Activated CD8-positive, alpha-beta memory T cell treated with anti-CD3 and anti-CD28 coated beads for 1 hour (primary cell): ENCODE measurements at places on chromosomes 11 and 22.

DNA sequence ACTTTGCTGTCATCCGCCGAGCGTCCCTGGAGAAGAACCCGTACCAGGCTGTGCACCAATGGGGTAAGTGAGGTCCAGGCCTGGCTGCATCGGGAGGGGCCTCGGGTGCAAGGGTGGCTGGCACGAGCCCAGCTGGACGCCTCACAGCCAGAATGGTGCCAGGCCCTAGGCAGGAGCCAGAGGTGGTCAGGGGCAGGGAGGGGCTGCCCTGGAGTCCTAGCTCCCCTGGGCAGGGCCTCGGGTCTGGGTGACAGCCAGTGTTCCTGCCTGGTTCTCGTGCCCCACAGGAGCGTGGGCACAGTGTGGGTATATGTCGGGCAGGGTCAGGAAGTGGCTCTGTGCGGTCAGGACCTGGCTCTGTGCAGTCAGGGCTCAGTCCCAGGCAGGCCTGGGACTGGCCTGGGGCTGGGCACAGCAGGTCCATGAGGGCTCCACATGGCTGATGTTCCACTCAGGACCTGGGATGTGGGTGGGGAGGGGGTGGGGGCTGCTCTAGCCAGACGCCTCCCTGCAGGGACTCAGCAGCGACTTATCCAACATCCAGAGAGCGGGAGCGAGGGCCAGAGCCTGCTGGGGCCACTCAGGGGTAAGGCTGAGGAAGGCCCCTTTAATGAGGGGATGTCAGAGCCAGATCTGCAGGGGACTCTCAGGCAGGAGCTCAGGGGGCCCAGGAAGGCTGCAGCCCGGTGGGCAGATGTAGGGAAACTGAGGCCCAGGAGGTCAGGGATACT is 1.2 kb downstream of the TSPAN32 start:
- DNase-seq: no peak

DNA sequence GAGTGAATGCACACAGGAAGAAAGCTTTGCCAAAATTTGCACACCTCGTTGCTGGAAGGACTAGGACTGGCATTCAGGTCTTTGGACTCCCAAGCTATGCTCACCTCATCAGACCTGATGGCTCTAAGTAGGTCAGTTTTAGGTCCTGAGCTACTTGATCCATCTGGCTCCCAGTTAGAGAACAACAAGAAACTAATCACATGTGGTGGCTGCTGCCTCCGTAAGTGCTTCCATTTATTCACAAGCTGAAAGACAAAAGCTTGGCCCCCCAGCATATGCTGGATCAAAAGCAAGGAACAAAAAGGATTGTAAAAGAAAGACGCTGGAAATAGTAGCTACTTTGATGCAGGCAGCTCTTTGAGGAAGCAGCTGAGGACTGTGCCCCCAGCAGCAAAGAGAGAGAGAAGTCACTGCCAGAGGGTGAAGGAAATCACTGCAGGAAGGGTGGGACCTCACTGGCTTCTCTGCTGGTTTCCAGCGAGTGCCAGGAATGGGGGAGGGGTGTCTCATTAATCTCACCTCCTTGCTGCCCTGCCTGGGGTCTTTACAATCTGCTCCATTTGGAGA is 268.9 kb downstream of the KIRREL3 start:
- no peak for DNase-seq

- DNase-seq: no peak
Observed at GRCh38 chr11:64097468-64098317, 62.0 kb downstream of the FLRT1 start.

- DNase-seq: no peak
Observed at GRCh38 chr22:39351689-39352214, 2.0 kb downstream of the SYNGR1 start.

GRCh38 chr22:27443306-27443705 is 358.2 kb downstream of the MN1 start:
- no peak for DNase-seq

DNA sequence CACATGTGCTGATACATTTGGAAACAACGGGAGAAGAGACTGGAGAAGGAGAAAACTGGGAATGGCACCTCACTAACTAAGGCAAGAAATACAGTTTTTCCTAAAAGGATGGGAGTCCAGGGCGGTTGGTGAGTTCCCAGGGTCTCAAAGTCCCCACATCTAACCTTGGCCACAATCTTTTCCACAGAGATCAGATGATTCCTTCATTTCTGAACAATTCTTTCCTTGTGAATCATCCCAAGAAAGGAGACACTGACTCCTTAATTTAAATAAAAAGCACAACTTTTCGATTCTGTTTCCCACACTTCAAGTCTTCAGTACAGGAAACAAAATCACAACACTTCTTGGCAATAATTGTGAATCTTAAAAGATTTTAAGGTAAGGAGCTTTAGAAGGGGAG is 384.7 kb downstream of the DCDC1 start:
- DNase-seq: no peak

GRCh38 chr11:297586-298405 is 1.5 kb downstream of the IFITM5 start:
- no peak for DNase-seq

DNA sequence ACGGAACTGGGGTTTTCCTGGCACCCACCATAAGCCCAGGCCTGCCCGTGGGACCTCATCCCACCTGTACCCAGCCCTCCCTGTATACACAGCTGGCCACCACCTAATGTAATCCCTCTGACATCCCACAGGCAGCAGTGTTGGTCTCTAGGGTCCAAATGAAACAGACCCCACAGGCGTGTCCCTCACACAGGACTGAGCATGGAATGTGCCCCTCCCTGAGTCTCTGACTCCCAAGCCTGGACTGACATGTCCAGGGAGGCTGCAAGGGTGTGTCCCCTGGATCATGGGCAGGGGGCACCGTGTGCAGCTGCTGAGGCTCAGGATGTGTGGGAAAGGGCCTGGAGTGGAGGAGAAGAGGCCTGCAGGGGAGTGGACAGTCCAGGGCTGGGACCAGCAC is 50.6 kb upstream of the PPARA start:
- DNase-seq: no peak

DNA sequence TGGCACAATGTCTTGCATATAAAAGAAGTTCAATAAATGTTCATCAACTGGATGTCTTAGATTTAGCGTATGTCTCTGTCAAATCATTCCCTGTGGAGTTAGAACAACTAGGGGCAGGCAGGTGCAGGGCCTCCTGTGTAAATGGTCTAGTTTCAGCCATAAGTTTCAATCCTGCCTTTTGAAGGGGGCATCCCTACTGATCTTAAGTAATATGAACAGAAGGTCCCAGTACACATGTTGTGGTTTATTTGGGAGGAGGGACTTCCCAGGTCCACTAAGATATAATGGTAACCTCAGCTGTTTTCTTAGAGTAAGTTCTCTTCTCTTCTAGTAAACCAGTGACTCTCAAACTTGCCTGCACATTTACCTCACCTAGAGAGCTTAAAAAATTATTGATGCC is 19.8 kb downstream of the TTC12 start:
- DNase-seq: no peak

DNA sequence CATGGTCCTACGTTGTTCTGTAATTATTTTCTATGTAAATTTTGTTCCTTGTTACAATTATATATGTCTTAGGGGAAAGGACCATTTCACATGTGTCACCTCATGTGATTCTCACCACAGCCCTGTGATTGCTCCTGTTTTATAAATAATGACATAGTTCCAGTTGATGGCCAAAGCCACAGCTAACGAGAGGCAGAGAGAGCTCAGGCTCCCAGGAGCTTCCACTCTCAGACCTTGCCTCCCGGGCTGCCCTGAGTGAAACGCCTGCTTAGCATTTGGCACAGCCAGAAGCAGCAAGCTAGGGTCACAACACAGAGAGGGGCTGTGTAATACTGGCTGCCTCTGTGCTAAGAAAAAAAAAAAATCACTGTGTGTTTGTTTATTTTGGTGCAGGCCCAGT is 5.9 kb downstream of the TMEM121B start:
- DNase-seq: no peak

DNA sequence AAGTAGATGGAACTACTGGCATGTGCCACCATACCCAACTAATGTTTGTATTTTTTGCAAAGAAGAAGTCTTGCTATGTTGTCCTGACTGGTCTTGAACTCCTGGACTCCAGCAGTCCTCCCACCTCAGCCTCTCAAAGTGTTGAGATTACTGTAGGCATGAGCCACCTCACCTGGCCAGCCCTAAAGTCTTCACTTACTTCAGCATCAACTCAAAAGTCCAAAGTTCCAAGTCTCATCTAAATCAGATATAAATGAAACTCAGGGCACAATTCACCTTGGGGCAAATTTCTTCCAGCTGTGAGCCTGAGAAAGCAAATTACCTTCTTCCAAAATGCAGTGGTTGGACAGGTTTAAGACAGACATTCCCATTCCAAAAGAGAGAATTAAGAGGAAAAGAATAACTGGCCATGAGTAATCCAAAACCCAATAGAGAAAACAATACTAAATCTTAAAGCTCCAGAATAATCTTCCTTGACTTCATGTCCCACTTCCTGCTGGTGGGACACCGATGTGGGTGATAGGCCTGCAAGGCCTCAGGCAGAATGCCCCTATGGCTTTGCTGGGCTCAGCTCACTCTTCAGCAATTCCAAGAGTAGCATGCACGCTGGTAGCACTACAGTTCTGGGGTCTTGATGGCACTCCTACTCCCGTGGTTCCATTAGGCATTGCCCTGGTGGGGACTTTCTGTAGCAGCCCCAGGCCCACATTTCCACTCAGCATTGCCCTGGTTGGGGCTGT is 50.3 kb downstream of the TUG1 start:
- no peak for DNase-seq

GRCh38 chr11:57302489-57302888 is 22.3 kb downstream of the TNKS1BP1 start:
- no peak for DNase-seq

- no peak for DNase-seq
Observed at GRCh38 chr11:42145311-42145710, 685.9 kb upstream of the LRRC4C start.

- DNase-seq: no peak
Observed at GRCh38 chr11:135019899-135020298, 607.9 kb upstream of the B3GAT1 start.

GRCh38 chr22:49896201-49896600 is 22.0 kb downstream of the ALG12 start:
- DNase-seq: no peak

DNA sequence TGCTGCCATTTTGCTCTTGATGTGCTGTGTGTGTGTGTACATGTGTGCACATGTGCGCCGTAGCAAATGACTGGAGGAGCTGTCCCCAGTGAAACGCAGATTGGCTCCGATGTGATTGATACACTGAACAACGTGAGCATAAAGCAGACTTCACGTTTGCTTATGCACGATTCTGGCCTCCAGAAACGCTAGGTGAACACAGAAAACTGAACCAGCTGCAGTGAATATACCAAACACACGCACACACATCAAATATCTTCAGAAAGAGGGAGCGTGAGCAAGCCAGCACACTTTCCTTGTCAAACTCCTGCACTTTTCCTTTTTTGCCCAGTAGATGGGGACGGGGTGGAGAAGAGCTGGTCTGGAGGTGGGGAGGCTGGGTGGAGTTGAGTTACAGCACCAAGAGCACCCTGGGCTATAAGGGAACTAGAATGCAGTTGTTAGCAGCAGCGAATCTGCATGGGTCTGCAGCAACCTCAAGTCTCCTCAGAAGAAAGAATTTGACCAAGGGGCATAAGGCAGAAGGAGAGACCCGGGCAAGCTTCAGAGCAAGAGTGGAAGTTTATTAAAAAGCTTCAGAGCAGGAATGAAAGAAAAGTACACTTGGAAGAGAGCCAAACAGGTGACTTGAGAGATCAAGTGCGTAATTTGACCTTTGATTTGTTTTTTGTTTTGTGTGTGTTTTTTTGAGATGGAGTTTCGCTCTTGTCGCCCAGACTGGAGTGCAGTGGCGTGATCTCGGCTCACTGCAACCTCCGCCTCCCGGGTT is 77.8 kb upstream of the CADM1 start:
- DNase-seq: no peak

DNA sequence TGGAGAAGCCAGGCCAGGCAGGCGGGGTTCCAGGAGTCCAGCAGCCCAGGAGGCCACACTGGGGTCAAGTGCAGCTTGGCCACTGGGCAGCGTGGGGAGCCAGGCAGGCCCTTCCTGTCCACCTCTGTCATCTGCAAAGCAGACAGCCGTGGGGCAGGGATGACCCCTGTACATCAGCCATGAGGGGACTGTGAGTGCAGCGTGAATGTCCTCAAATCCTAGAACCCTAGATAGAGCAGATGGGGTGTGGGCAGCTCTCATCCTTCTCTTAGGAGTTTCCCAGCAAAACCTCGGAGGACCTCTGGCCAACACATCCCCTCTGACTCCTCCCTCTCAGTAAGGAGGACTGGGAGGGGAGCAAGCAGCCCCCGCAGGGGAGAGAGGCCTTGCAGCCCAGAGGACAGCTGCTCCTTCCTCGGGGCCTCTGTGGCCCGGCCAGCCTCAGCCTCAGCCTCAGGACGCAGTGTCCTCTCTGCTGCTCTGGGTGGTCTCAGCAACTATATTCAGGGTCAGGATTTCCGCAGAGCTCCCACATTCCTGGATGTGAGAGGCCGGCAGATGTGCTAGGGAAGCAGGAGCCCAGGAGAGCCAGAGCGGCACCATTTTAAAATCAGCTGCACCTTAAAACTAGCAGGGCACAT is 820.5 kb downstream of the BRD1 start:
- DNase-seq: no peak

GRCh38 chr22:21074102-21074715 is 28.5 kb downstream of the LRRC74B start:
- DNase-seq: no peak

GRCh38 chr11:101880222-101880621 is 34.6 kb upstream of the CEP126 start:
- DNase-seq: no peak

DNA sequence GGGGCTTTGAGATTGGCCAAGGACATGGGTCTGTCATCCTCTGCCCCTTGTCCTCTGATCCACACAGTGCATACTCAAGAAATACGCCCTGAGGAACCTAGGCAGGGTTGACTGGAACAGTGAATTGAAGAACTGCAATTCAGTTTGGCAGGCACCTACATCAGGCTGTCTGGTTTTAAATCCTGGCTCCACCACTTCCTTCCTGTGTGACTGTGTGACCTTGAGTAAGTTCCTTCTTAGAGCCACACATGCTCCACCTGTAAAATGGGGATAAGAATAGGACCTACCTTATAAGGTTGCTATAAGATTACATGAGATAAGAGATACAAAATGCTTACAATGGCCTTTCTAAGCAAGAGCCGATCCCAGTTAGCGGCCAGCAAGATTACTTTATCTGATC is 15.8 kb upstream of the TCF20 start:
- no peak for DNase-seq

GRCh38 chr11:114301927-114302326 is 5.7 kb downstream of the NNMT start:
- no peak for DNase-seq

DNA sequence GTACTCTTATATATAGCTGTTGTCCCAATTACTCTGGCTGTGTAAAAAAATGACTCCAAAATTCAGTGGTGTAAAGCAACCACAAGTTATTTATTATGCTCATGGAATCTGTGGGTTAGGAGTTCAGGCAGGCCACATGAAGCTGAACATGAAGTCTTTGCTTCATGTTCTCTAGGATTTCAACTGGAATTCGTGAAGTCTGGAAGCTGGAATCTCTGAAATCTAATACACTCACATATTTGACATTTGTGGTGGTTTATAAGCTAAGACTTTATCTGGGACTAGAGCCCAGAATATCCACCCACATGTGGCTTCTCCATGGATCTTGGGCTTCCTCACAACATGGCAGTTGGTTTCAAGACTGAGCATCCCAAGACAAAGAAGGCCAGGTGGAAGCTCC is 430.6 kb downstream of the MIAT start:
- DNase-seq: no peak

- DNase-seq: no peak
Observed at GRCh38 chr11:2120359-2121100, 18.7 kb downstream of the IGF2 start.
